ENCODE measurements at places on chromosomes 11 and 22.

GRCh38 chr11:97743205-97743742, 1277.5 kb upstream of the CNTN5 start:
- no peak for DNase-seq

GRCh38 chr11:120030411-120030810, 107.5 kb downstream of the TRIM29 start:
- DNase-seq = no peak

- no peak for DNase-seq
These were observed 14.8 kb downstream of the PIWIL4 start for GRCh38 chr11:94581926-94582325.

GRCh38 chr11:18322818-18323570, 627 bp downstream of the GTF2H1 start:
- no peak for DNase-seq

- DNase-seq = no peak
These were observed 76.5 kb upstream of the LARGE1 start for GRCh38 chr22:33996824-33997223.

GRCh38 chr11:18010121-18010670, 2.7 kb downstream of the SERGEF start:
- no peak for DNase-seq

DNA sequence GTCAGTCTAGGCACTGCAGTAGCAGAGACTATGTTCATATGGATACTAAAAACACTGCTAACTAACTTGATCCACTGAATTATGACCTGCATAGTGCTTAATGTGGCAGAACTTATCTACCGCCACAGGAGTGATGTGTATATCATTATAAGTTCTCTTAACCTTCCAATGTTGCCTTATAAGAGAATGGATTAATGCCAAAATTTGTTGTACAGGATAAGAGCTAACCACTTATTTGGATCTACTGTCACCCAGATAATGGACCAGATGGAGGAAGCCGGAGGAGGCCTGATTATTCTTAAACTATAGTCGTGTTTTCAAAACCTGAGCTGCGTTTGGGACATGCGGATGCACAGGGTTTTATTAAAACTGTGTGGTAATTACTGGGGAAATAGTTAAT, 1.9 kb upstream of the OR51B4 start:
- DNase-seq = no peak

DNA sequence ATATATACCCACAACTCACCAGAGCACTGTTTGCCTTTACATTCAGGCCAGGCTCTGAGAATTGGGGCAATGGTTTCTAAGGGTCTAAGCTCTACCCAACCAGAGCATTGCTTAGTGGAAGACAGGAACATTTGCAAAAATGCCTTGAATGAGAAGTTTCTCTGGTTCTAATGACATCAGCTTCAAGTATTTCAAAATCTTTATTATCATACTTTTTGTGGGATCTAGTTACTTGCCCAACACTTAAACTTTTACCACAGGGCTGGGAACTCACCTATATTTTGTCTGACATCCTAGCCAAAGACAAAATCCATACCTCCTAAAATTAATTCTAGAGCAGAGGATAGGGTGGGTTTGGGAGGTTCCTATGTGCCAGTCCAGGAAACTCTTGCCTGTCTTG, 51.5 kb downstream of the INSC start:
- no peak for DNase-seq

DNA sequence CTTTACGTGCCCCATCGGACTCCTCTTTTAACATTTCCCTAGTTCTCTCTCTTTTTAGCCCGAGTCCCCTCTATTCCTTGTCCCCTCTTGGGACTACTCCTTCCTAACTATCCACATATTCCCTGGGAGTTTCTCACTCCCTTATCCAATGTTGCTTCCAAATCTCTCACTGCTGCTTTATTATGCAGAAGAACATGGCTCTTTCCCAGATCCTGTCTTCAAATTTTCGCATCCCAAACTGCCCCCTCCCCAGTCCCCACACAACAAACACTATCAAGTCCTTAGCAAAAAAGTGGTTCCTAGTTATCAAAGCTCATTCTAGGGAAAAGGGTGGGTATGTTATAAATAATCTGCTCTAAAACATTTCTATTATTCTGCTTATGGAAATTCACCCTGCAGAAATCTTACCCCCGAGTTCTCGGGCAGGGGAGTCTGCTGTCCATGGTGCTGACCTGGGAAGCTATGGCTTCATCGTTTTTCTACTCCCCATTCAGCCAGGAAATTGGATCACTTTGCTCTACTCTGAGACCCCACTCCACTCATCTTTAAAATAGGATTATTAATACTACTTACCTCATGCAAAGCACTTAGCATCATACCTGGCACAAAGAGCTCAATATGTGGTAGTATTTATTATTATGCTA, 393.5 kb downstream of the BUD13 start:
- DNase-seq = no peak

- DNase-seq = no peak
These were observed 436.0 kb downstream of the ETS1 start for GRCh38 chr11:128151338-128151737.

GRCh38 chr11:18650859-18651557, 16.9 kb upstream of the SPTY2D1 start:
- no peak for DNase-seq

GRCh38 chr22:50184004-50184901, 1.5 kb upstream of the TRABD start:
- DNase-seq = peak; percentile 21

DNA sequence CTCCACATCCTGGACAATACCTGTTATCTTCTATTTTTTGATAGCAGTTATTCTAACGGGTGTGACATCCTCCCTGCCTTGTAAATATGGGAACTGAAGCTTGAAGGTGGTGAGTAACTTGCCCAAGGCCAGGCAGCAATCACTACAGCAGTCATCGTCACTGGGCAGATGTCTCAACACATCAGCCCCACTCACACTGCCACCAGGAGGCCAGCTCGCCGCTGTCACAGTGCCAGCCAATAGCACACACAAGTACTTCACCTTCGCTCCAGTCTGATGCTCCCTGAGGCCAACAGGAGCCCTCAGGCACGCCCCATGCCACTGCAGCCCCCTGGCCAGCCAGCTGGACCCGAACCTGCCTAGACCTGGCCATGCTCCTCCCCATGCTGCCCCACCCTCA, 4.9 kb upstream of the TTLL1 start:
- no peak for DNase-seq

DNA sequence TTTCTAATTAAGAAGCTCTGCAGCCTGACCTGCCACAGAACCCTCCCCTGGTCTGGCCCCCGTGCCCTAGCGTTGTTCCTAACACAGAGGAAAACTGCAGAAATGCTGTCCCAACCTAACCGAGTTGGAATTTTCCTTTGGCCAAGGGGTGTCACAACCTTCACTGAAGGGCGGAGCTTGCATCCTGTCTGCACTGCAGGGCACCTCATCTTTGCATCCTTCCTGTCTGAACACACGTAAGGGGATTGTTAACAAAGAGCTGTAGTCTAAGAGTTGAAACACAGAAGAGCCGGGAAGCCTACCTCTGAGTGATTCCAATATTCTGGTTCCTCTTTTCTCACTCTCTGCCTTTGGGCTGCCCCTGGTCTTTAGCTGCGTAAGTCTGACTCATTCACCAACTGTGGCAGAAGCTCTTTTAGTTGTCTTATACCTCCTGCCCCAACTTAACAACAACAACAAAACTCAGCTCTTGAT, 1.6 kb downstream of the DIXDC1 start:
- peak; percentile 91 for DNase-seq

DNA sequence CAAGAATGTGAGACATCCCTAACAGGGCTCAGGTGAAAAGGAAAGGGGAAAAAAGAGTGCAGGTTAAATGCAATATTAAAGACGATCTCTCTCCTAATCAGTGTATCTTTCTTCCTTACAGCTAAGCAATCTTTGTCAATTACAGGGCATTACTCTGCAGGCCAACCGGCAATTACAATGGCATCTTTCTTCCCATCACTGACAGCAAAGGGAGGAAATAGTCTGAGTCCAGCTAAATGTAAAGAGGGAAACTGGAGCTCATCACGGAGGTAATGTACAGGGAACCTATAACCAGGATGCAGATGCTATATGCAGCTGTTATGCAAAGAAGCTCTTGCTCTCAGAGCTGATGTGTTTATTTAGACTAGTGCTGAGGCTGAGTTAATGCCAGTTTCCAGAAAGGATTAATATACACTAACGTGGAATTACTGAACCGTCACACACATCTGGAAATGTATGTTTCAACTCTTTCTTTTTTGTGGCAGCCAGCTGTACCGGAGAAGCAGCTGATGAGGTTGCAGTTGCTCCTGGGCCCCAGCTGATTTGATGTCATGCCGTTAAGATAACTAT, 121.6 kb downstream of the KIRREL3 start:
- no peak for DNase-seq

GRCh38 chr22:22788460-22789037, 99.1 kb upstream of the IGLL5 start:
- DNase-seq = no peak

- no peak for DNase-seq
These were observed 81.7 kb downstream of the PRCP start for GRCh38 chr11:82818409-82819043.

- DNase-seq = no peak
These were observed 45.4 kb upstream of the AMOTL1 start for GRCh38 chr11:94722735-94723134.

DNA sequence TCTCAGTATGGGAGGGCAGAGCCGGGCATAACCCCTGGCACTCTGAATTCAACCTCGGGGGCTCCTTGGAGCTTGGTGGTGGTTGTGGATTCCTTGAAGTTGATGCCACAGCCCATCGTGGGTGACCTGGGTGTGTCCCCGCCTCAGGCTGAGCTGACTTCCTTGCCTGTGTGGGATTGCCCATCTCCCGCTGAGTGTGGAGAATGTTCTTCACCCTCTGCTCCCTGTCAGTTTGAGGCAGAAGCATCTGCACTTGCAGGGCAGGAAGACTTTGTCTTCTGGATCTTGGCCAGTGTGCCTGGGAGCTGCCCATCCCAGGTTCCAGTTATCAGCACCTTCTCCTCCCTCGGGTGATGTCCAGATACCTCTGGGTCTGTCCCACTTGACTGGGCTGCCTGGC, 25.3 kb downstream of the CD82 start:
- DNase-seq = no peak

DNA sequence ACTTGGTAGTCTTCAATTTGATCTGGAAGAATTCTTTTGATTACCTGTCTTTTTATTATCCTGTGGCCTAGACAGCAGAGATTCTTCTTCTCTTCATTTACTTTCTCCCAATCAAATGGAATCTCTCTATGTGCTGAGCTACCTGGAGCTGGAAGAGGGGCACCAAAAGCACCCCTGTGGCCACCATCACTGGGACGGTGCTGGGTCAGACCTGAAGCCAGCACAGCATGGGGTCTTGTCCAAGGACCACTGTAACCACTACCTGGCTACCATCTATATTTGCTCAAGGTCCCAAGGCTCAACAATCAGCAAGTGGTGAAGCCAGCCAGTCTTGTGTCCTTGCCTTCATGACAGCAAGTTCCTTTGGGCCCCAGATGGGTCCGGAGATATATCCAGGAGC, 186.6 kb downstream of the JRKL start:
- DNase-seq = no peak

GRCh38 chr11:114430290-114430689, 9.0 kb upstream of the REXO2 start:
- DNase-seq = no peak

Measured in cerebellar nuclear complex (tissue), 1 donor.